ENCODE measurements at places on chromosomes 3 and 15. TPM values are rescaled to one million over a fixed set of nuclear protein-coding genes. Genes with fewer than 3 reads are reported as not detected.
A peak's percentile ranks its signal among the peaks of the same experiment; 100 is the strongest.

The SPRED1 gene
- 10.0 TPM for total RNA-seq

GRCh38 chr3:187107989-187108388 is 31.3 kb downstream of the RPL39L start:
- no peak for ATAC-seq

- no peak for ATAC-seq
These were observed 41.9 kb upstream of the UBP1 start for GRCh38 chr3:33482111-33482521.

- ATAC-seq, result no peak
These were observed 1.0 kb upstream of the RNF7 start for GRCh38 chr3:141737093-141737492.

DNA sequence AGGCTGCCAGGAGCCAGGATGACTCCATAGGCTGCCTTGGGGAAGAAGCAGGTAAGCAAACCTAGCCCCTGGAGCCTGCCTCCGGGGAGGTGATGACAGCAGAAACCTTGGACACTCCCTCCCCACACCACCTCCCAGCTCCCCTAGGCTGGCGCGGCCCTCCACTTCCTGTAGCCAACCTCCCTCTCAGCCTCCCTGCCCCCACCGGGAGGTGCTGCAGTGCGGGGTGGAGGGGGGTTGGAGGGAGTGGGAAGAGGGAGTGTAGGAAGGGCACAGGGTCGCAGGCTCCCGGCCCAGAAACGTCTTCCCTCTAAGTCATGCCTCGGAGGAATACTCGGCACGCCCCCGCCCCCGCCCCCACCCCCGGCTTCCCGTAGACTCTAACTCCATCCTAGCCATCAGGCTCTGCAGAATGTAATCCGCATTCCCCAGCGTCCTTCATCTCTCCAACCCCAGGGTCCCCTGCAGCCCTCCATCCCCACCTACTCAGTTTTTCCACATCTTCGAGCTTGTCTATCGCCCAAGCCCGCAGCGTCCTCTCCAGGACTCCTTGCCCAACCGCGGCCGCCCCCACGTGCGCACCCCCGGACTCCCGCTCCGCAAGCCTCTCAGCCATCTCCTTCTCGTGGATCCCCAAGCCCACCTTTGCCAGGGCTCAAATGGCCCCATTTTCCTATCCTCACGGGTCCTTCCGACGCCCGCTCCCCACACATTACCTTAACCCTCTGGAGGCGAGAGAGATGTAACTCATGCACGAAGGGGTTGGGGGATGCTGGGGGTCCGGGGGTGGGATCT is 528 bp downstream of the LPCAT4 start:
- ATAC-seq, result peak; percentile 64
